ENCODE measurements at places on chromosomes 7 and 10.

- no peak for DNase-seq
Observed at GRCh38 chr7:100951888-100952560, 2.7 kb downstream of the MUC3A start.

GRCh38 chr7:2862831-2863361 is 18.8 kb upstream of the GNA12 start:
- no peak for DNase-seq

DNA sequence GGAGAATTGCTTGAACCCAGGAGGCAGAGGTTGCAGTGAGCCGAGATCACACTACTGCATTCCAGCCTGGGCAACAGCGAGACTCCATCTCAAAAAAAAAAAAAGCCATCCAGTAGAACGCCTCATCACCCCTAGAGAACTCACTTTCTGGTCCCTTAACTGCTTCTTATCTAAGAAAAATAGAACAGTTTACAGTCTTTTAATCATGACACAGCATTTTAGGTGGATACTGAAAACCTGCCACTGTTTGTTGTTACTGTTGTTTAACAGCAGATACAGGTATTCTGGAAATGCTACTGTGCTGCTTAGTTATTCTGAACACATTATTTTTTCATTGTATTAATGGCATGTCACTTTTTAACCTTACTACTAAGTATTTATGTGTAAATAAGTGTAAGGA is 624.3 kb upstream of the GHITM start:
- no peak for DNase-seq

DNA sequence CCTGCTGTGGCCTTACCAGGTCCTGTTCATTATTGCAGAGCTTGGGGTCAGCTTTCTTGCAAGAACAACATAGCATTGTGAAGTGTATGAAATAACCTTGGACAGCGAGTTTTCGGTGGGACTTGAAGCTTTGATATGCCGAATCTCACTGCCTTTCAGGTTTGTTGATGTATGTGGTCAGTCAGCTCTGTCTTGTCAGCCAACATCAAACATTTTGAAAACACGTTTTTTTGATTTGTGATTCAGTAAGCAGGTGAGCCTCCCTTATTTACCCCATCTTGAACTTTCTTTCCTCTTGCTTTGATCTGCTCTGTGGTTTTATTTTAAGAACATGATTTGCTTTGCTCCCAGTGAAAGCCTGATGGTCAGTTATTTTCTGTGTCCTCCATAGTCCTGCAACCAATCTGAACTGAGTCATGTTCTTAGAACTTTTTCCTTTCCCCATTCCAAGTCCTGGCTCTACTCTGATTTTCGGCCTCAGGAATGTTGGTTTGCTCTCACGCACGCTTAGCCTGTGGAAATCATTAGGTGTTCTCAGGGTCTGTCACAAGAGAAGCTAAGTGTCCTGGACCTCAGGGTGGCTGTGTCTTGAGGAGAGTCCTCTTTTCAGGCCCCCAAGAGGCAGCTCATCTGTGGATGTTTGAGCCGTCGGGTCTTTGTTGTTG is 8.7 kb downstream of the WBP1L start:
- DNase-seq = no peak

DNA sequence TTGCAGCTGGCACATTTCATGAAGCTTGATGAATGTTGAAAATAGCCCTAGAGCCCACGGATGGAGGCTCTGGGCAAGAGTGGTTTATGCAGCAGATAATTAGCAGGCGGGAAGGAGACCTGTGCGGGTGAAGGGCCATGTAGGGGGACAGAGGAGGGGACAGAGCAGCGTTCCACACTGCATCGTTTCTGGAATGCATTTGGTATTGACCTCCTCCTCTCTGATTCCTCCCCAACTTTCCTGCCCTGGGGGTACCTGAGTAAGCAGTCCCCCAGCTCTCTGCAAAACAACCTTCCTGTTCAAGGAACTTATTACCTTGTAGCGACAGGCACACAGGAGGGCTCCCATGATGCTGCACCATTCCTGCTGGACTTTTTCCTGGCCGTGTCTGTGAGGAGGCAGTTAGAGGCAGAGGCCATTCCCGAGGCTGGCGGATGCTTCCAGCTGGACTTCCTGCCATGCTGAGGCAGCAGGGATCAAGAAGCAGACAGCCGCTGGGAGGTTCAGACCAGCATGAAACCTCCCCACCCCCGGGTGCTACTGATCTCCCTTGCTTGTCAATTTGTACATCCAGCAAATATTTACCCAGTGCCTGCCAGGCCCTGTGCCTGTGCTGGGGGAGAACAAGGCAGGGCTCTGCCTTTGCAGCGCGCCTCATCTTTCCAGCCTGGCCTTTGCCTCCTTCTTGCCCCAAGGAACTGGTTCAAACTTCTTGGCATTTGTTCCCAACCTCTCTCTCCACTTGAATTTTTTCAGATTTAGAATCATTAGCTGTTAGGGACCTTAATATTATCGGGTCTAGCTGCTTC is 28.7 kb downstream of the SLC29A3 start:
- DNase-seq = no peak

DNA sequence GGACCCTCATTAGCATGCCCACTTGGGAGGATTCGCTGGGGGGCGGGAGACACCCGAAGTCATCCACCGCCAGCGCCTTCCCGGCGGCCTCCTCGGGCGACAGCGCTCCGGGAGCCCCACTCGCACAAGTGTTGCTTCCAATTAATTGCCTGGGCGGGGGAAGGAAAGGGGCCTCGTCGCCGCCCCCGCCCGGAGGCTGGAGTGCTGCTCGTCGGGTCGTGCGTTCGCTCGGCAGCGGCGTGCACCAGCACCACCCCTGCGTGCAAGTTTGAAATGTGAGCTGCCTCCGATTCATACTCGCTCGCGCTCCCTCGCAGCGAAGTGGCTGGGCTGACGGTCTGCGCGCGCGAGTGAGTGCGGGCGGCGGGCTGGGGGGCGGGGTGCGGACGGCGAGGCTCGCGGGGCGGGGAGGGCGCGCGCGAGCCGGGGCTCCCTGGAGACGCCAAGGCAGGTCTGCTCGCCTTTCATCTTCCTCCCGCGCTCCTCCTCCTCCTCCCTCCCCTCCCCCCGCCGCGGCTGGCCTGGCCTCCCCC is 104.6 kb upstream of the PPIF start:
- no peak for DNase-seq

- no peak for DNase-seq
Observed at GRCh38 chr10:118694848-118695247, 59.9 kb downstream of the CACUL1 start.

DNA sequence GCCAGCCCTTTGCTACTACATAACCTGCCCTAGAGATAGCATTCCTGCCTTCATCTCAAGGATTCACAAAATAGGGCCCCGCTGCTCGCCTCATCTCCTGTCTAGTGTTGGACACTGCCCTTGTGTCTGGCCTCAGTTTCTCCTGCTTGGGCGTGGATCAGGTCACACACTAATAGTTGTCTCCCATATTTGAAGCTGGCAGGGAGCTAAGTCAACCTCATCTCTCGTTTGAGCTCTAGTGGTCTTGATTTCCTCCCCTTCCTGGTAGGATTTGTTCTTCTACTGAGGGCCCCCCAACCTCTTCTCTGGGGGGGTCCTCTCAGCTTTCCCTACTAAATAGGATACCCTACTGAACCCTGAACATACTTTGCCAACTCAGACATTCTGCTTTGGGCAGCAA is 42.2 kb downstream of the ADCYAP1R1 start:
- DNase-seq = no peak

DNA sequence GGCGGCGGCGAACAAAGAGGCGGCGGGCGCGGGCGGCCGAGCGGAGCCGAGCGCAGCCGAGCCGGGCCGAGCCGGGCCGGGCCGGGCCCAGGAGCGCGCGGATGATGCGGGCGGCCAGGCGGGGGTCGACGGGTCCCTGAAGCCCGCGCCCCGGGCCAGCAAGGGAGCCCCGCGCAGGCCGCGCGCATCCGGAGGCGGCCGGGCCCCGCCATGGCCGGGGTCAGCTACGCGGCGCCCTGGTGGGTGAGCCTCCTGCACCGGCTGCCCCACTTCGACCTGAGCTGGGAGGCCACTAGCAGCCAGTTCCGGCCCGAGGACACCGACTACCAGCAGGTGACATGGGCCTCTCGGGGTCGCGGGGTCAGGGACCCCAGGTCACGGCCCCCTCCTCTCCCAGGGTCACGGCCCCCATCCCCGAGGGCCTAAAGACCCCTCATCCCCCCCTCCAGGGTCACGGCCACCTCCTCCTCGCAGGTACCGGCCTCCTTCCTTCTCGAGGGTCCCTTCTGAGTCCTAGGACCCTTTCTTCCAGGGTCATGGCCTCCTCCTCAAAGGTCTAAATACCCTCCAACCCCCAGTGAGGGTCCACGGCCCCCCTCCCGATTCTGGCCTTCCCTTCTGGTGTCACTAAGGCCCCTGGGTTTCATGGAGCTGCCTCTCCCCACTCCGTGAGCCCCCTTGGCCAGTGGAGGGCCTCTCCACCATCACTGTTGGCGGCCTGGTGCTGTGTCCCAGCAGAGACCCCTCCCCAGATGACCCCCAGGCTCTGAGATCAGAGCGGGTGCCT is at the start of gene TTYH3:
TSS of gene TTYH3 (plus strand) at position 41 of the 787 bp plus-strand sequence. CDS start at position 211, 170 bp downstream.
- DNase-seq = no peak

- DNase-seq = no peak
Observed at GRCh38 chr10:75399461-75400162, 2.0 kb downstream of the ZNF503 start.

GRCh38 chr10:121690152-121690848 is 92.1 kb upstream of the FGFR2 start:
- DNase-seq = no peak

Data from iPS DF 19.7 (cell line).